LHCN-M2 (cell line): ENCODE measurements at places on chromosomes 4 and X. TPM values are rescaled to one million over a fixed set of nuclear protein-coding genes. Genes with fewer than 3 reads are reported as not detected.

MAB21L2 gene
- 0.06 TPM in 1 of 2 replicates, not detected in the other for total RNA-seq

P2RY4 gene
- total RNA-seq, result not detected in 2 replicates

SGMS2 gene
- 80.2 and 98.9 TPM in 2 replicates for total RNA-seq

ZNF157 gene
- total RNA-seq, result 0.06 TPM in 1 of 2 replicates, not detected in the other

DNA sequence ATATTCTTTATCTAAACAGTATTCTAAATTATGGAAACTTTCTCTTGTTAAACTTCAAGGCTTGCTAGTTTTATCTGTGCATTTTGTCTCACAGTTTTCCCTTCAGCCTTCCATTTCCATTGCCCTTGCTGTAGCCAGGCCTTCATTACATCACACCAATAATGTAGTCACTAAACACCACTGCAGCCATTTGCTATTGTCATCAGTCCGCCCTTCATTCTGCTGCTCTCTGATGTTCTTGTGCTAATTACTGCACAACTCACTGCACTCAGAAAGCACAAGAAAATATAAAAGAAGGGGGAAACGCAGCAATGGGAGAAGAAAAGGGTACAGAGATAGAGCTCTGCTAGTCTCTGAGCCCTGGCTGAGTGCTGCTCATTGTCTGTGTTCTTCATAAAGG lies 239.6 kb upstream of the FSTL5 start:
- no peak for DNase-seq

DNA sequence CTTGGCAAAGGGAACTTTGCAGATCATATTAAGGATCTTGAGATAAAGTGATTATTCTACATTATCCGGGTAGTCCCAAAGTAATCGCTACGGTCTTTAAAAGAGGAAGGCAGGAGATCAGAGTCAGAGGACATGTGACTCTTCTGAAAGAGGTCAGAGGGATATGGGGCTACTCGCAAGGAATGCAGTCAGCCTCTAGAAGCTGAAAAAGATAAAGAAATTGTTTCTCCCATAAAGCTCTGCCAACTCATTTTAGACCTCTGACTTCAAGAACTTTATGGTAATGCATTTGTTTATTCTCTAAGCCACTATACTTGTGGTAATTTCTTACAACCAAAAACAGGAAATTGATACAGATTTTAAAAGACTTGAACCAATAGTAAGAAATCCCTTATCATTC lies 48.6 kb downstream of the NPY5R start:
- DNase-seq, result no peak

DNA sequence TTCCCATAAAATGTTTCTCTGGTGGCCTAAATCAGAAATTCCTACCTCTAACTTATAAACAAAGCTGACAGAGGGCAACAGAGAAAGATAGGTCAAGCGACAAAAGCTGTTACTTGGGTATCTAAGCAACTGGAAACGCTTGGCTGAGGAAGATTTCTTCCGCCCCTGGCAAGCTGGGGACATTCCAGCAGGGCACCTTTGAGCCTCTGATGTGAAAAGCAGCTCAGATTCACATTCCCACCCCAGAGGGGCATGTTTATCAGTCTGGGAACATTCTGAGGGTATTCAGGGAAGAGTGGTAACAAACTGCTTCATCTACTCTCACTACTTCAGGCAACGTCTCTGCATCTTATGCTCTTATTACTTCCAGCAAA lies 3.5 kb upstream of the CDS1 start:
- no peak for DNase-seq
